Ecto neural progenitor cell (in vitro differentiated cells): ENCODE measurements at places on chromosomes 5 and 9.

DNA sequence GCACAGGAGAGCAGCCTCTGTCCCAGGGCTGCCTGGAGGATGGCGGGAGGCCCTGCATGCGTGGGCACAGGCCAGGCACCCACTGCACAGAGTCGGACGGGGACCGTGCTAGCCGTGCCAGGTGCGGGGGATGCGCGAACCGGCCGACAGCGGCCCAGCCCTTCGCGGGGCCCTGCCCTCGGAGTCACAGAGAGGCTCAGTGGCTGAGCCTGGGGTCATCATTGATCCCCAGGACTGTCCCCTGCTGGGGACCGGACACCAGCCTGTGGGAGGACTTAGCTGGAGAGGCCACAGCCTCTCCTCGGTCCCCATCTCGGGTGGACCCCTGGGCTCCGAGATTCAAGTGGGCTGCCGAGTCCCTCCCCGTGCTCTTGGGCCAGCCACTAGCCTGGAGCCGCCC, 19.1 kb upstream of the LAMC3 start:
- no peak for DNase-seq

DNA sequence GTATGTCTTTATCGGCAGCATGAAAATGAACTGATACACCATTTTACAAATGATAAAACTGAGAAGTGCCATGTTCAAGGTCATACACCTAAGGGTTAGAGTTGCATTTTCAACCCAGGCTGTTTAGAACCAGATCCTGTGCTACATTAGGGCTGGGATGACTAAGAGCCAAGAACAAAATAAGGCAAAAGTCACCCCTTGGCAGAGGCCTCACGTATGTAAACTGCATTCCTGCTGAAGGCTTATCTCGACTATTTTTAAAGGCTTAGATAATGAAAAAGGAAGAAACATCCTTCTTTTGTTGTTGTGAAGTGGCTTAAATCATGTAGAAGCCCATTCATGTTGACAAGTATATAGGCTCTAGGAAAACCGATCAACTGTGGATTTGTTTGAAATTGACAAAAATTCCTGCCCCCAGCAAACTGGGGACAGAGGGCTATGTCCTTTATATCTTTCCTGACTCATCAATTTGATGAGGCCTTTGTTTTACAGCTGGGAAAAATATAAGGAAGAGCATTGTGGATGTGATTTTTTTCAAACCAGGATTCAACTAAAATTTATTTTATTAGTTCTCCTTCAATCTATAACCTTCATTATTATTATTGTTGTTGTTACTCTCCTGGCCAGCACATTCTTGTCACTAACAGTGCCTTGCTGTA, 196.5 kb downstream of the SNX18 start:
- DNase-seq = no peak

DNA sequence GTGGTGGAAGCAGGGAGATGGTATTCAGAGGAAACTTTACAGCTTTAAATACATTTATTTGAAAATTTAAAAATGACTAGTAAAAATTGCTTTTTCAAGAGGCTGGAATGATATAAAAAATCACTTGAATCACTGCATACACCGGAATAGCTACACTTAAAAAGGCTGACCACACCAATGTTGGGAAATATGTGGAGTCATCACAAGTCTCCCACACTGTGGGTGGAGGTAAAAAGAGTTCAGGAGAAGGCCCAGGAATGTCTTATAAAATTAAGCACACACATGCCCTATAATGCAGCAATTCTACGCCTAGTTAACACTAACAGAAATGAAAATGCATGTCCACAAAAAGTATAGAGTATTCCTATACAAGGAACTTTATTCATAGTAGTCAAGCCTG, 198.1 kb downstream of the ROR2 start:
- no peak for DNase-seq

- no peak for DNase-seq
Measured at GRCh38 chr5:134543820-134544614, 18.5 kb downstream of the JADE2 start.

DNA sequence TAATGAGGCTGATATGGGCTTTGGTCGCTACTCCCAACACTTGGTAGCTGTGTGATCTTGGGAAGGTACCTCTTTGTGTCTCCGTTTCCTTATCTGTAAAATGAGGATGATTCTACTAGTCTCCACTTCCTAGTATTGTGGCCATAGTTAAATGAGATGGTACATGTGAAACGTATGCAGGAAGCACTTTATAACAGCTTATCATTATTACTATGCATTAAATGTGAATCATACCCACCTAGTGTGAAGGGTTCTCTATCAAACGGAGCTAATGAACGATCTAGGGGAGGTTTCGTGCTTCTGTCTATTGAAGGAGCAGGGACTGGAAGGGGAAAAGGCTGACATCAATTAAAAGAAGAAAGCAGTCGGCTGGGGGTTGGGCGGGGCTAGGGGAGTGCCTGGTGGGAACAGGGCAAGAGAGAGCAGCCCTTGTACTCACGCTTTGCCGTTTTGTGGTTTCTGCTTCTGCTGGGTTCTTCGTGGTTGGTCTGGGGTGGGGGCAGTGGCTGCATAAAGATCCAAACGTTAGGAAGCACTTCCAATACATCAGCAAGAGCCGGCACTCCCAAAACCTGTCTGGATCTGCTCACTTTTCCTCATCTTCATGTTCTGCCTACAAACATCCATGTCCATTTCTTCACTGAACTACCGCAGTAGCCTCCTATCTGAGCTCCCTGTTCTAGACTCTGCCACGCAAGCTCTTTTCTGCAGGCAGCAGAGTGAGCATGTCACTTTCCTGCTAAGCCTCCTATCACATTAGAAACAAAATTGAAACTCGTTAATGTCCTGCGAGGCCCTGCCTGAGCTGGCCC, 30.8 kb downstream of the LCP2 start:
- DNase-seq = no peak

- DNase-seq = no peak
Measured at GRCh38 chr9:76255781-76256455, 138.3 kb downstream of the RFK start.

- no peak for DNase-seq
Measured at GRCh38 chr9:38019731-38020130, 49.3 kb downstream of the SHB start.

DNA sequence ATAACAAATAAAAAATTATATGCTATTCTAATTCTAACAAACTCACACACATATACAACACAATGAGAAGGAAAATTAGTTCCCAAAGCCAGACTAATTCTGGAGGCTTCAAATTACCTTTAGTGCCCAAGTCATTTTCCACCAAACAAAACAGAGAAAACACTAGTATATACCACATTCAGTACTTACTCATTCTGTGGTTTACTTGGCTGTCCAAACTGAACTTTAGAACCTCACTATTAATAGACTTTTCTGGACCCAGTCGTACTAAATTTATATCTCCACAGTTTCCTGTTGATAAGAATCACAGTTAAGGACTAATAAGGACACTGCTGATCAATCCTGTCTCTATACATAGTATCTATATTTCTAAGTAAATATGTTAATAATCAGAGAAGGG, 66.4 kb downstream of the SETX start:
- DNase-seq = no peak

DNA sequence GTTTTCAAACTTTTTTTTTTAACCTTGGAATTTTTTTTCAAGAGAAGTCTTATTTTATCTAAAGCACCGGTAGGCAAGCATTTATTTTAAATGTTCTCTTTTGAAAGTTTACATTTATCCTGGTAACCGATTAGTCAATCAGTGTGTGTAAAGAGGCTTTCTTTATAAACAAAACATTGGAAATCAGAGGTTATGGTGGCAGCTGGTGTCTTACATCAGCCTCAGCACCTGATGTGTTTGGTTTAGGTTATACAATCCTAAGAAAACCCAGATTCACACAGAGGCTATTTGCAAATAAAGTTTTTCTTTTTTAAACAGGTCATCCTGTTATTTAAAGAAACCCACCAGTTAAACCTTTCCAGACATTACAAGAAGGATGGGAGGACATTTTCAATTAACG, 173.3 kb upstream of the GDNF start:
- DNase-seq = no peak

GRCh38 chr5:95403996-95404395, 12.8 kb downstream of the FAM81B start:
- no peak for DNase-seq

DNA sequence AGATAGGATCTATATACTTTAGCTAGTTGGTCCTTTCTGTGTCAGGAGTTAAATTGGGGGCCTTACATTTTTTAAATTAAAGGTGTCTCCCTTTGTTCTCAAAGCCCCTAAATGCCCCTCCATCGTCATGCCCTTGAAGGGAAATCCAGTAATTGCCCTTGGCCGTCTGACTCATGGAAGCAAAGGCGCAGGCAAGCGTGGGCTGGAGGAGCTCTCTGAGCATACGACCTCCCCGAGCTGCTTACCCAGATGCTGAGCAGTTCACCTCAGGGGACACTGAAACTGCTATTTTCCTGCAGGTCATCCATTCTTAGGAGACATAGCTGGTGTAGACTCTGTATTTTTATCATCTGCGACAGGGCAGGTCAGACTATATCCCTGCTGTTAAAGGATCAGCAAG, 23.0 kb downstream of the PCSK1 start:
- no peak for DNase-seq

GRCh38 chr5:10301266-10301665, 6.4 kb downstream of the CMBL start:
- no peak for DNase-seq

GRCh38 chr5:59792983-59793585, 100.4 kb downstream of the PDE4D start:
- DNase-seq = no peak
